Nasal cavity respiratory epithelium epithelial cell of viscerocranial mucosa (primary cell): ENCODE measurements at places on chromosomes 2 and 18. TPM values are rescaled to one million over a fixed set of nuclear protein-coding genes. Genes with fewer than 3 reads are reported as not detected.

Gene GRHL1
- total RNA-seq: 32.5 and 85.2 TPM in 2 replicates

Gene ELOA2
- not detected in 2 replicates for total RNA-seq

Gene DPP10
- 0.07 TPM in 1 of 2 replicates, not detected in the other for total RNA-seq

Gene CCDC85A
- 0.07 TPM in 1 of 2 replicates, not detected in the other for total RNA-seq

Gene PREPL
- 31.4 and 50.0 TPM in 2 replicates for total RNA-seq

Gene SLC30A3
- not detected in 2 replicates for total RNA-seq

Gene PREB
- 39.4 and 82.7 TPM in 2 replicates for total RNA-seq

Gene CAPN13
- 4.2 TPM in 1 of 2 replicates, not detected in the other for total RNA-seq

Gene PDK1
- total RNA-seq: 7.2 and 13.6 TPM in 2 replicates

Gene TFPI
- 1.0 and 9.9 TPM in 2 replicates for total RNA-seq

Gene FOXD4L1
- under 0.01 and 0.21 TPM in 2 replicates for total RNA-seq

Gene FAM228A
- under 0.01 TPM in 1 of 2 replicates, not detected in the other for total RNA-seq

Gene UCN
- total RNA-seq: 1.0 and 1.1 TPM in 2 replicates

Gene LOXHD1
- total RNA-seq: under 0.01 TPM in 1 of 2 replicates, not detected in the other

Gene SERPINB3
- total RNA-seq: 32.5 and 258 TPM in 2 replicates

Gene VIL1
- under 0.01 TPM in 1 of 2 replicates, not detected in the other for total RNA-seq

Gene LAMA3
- 859 and 1,149 TPM in 2 replicates for total RNA-seq

Gene ABCB11
- total RNA-seq: under 0.01 and 0.07 TPM in 2 replicates

Gene HOXD1
- not detected in 2 replicates for total RNA-seq

Gene LIPG
- total RNA-seq: 23.2 and 29.5 TPM in 2 replicates

Gene MFF
- total RNA-seq: 83.4 and 84.9 TPM in 2 replicates

Gene GPR35
- 0.34 and 0.85 TPM in 2 replicates for total RNA-seq

Gene COMMD1
- 22.7 and 26.3 TPM in 2 replicates for total RNA-seq
